ENCODE measurements at places on chromosomes 13 and 19. TPM values are rescaled to one million over a fixed set of nuclear protein-coding genes. Genes with fewer than 3 reads are reported as not detected.

The PEAK3 gene
- polyA plus RNA-seq: 0.07 TPM

- DNase-seq: no peak
- no peak overlapping the region for H3K4me3 ChIP-seq
- H3K27me3 ChIP-seq: no peaks in the 10 kb centered on the region
- H3K27ac ChIP-seq: no peak overlapping the region
These were observed 53.4 kb downstream of the ABCC4 start for GRCh38 chr13:95247852-95248251.

DNA sequence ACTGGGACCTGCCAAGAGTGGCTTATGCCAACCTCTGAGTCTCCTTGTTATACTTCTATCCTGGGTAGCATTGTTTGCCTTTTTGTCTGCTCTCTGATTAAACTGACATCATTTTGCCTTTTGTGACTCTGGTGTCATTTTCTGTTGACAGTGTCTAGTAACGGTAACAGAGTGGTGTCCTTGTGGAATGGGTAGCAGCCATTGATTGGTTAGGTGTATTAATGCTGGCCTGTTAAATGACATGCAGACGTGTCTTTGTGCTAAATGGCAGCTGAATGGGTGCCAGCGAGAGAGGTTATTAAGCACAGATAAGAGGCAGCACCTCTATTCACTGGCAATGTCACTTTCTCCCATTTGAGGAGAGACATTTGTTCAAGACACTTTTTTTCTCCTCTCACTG lies 1289.4 kb downstream of the PCDH9 start:
- H3K4me1 ChIP-seq: no peaks in the 10 kb centered on the region
- H3K27ac ChIP-seq: no peak overlapping the region
- no peaks in the 10 kb centered on the region for H3K36me3 ChIP-seq
- DNase-seq: no peak

DNA sequence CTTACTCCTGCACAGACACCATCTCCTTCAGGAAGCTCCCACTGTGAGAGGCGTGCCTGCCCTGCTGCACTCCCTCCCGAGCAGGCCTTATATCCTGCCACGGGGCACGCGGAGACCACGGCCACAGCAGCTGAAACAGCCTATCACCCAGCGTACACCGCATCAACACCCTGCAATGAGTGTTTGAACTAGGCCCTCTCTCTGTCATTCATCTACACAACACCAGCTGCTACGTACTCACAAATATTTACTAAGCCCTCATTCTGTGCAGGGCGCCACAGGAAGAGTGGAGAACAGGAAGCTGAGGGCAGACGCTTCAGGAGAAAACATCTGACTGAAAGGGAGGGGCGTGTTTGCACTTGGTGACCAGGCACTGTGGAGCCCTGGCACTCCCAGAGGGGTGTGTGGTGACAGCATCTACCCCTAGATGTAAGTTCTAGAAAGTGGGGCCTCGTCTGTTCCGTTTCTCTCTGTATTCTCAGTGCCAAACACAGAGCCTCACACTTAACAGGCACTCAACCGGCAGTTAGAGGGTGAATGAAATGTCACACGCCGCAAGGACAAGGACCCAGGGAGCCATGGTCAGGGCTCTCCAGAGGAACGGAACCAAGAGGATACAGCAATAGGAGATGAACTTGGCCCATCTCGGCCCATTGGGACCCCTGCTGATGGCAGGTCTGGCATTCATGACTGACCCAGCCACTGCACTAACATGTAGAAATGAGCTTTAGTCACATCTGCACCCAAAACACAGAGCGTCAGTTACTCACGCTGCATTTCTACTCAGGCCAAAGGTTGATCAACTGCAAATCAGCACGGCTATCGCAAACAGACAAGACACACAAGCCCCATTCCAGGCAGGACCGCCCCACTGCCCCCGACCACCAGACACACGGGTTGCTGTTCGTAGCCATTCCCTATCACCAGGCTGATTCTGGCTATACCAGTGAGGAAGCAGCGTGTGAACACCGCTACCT lies 15.7 kb downstream of the RANBP3 start:
- DNase-seq: peak; percentile 73
- peak overlapping the region; percentile 69 for H3K27ac ChIP-seq
- H3K36me3 ChIP-seq: no peaks in the 10 kb centered on the region
- H3K4me3 ChIP-seq: peak overlapping the region; percentile 9
- peaks cover 61% of the 10 kb centered on the region for H3K4me1 ChIP-seq

DNA sequence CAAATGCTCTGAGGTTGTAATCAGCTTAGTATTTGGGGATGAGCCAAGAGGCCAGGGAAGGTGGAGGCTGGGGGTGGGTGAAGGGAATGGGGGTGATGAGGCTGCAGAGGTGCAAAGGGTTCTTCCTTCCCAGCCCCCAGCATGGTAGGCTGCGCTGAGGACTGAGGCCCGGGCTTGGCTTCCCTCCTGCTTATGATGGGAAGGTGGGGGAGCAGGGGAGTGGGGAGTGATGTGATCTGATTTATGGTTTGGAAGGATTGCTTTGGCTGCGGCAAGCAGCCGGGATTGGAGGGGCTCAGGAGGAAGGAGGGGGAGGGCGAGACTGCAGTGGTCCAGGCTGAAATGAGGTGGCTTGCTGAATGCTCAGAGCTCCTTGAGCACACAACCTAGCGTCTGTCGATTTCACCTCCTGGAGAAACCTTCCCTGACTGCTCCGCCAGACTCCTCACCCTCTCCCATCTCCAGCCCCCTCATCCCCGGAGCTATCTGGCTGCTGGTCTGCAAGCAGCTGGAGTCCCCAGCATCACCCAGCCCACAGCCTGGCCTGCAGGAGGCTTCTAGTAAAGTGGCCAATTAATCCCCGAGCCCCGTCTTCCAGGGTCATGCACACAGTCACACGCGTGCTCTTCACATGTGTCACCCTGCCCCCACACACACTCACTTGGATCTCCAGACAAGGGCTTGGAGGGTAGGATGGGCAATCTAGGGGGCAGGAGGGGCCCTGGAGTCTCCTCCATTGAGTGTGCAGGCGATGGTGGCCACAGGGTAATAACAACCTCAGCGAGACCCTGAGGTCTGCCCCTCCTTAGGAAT lies 757 bp upstream of the CLEC11A start:
- H3K4me1 ChIP-seq: no peaks in the 10 kb centered on the region
- H3K36me3 ChIP-seq: no peaks in the 10 kb centered on the region
- H3K4me3 ChIP-seq: no peak overlapping the region
- no peak overlapping the region for H3K27ac ChIP-seq

The MRPL34 gene
- 78.1 TPM for polyA plus RNA-seq

The GAS6 gene
- polyA plus RNA-seq: 98.0 TPM

DNA sequence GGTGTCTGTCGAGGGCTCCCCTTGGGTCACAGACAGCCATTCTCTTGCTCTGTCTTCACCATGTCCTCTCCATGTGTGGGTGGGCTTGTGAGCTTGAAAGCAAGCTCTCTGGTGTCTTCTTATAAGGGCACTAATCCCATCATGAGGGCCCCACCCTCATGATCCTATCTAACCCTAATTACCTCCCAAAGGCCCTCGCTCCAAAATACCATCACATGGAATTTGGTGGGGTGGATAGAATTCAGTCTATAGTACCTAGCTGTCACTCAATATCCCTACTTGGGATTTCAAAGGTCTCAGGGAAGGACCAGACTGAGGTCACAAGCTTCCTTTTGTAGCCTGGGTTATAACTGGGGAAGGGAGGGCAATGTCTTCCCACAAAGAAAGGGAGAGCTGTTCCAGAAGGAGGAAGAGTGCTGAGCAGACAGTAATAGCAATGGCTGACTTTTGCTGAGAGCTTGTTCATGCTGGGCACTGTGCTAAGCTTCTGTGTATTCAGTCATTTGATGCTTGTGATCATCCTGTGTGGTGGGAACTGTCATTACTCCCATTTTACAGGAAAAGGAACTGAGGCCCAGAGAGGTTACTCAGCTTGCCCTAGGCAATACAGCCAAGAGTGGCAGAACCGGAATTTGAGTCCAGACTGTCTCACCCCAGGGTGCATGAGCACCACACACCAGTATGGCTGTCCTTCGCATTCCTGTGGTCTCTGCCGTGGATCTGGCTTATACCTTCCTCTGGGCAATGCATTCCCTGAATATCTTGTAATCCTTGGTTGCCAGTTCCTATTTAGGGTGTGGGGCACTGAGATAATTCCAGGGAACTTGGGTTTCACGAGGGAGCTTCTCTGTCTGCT lies 8.2 kb downstream of the FXYD5 start:
- H3K27me3 ChIP-seq: no peaks in the 10 kb centered on the region
- no peaks in the 10 kb centered on the region for H3K36me3 ChIP-seq
- no peak overlapping the region for H3K4me3 ChIP-seq
- DNase-seq: no peak
- no peak overlapping the region for H3K27ac ChIP-seq
- no peaks in the 10 kb centered on the region for H3K4me1 ChIP-seq

The COMP gene
- polyA plus RNA-seq: 0.49 TPM

- peak overlapping the region; percentile 70 for H3K27ac ChIP-seq
- no peak overlapping the region for H3K4me3 ChIP-seq
- H3K36me3 ChIP-seq: no peaks in the 10 kb centered on the region
- H3K4me1 ChIP-seq: no peaks in the 10 kb centered on the region
- no peaks in the 10 kb centered on the region for H3K27me3 ChIP-seq
- DNase-seq: no peak
These were observed 8.9 kb upstream of the NR2F6 start for GRCh38 chr19:17254636-17255035.

GRCh38 chr13:49838989-49839388 lies 46.5 kb upstream of the KPNA3 start:
- H3K36me3 ChIP-seq: no peaks in the 10 kb centered on the region
- H3K27me3 ChIP-seq: no peaks in the 10 kb centered on the region
- no peak overlapping the region for H3K27ac ChIP-seq

GRCh38 chr13:60001889-60002288 lies 161.8 kb downstream of the DIAPH3 start:
- H3K27ac ChIP-seq: no peak overlapping the region
- no peaks in the 10 kb centered on the region for H3K36me3 ChIP-seq
- no peaks in the 10 kb centered on the region for H3K4me1 ChIP-seq
- H3K4me3 ChIP-seq: no peak overlapping the region

- no peaks in the 10 kb centered on the region for H3K4me1 ChIP-seq
- H3K27ac ChIP-seq: no peak overlapping the region
- DNase-seq: no peak
- no peaks in the 10 kb centered on the region for H3K36me3 ChIP-seq
- H3K27me3 ChIP-seq: no peaks in the 10 kb centered on the region
These were observed 10.0 kb upstream of the IGSF23 start for GRCh38 chr19:44603201-44603945.

DNA sequence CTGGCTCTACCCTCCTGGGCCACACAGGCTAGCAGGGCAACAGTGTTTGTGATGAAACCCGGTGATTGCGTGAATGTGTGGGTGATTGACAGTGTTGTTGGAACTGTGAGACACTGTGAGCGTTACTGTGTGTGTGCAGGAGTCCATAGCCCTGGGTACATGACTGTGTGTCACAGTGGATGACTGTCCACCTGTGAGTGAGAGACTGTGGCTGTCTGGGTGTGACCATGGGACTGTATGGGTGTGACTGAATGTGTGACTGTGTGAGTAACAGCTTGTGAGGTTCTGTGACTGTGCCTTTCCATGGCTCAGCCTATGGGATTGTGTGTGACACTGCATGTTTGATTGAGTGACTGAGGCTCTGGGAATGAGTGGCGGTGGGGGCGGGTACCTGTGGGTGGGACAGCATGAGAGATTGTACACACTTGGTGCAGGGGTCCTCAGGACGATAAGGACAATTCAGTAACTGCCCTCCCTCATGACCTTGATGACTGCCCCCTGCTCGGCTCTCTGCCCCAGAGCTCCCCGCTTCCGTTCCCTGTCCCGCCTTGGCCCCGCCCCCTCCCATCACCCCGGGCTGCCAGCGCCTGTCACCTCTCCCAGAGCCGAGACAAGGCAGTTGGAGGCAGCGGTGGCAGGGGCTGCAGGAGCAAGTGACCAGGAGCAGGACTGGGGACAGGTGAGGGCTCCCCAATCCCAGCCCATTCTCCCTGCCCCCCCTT lies at the start of gene GIPR:
Gene GIPR (plus strand): TSS at position 602 of the 722 bp plus-strand sequence. CDS start 1,300 bp downstream, outside the sequence.
- peak; percentile 85 for DNase-seq
- H3K4me1 ChIP-seq: no peaks in the 10 kb centered on the region
- H3K27ac ChIP-seq: peak within 1 kb of the TSS; percentile 22

DNA sequence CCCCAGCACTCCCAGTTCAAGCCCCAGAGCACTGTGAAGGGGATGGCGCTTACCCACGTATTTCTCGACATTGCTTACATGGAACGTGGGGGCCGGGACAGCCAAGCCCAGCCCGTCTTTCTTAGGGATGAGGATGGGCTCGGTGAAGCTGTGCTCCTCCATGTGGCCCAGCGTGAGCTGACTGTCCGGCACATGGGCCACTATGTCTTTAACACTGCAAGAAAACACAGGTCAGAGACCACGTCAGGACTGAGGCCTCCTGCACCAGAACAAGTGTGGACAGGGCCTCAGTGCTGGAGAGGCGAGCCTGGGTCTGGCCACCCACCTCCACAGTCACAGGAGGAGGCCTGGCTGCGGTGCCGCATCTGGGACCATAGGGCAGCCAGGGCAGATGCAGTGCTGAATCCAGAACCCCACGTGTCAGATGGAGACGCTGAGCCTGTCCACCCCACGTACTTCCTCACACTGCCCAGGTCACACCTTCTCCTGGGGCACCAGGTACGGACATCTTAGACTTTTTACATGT lies 125.2 kb downstream of the TUBA3C start:
- no peak for DNase-seq
- H3K27me3 ChIP-seq: no peaks in the 10 kb centered on the region
- no peak overlapping the region for H3K4me3 ChIP-seq
- no peak overlapping the region for H3K27ac ChIP-seq
- no peaks in the 10 kb centered on the region for H3K36me3 ChIP-seq

The NKPD1 gene
- 0.19 TPM for polyA plus RNA-seq

- DNase-seq: no peak
- H3K4me3 ChIP-seq: no peak overlapping the region
- H3K27ac ChIP-seq: no peak overlapping the region
- no peaks in the 10 kb centered on the region for H3K4me1 ChIP-seq
These were observed 87.7 kb downstream of the DOCK9 start for GRCh38 chr13:98890186-98890585.

DNA sequence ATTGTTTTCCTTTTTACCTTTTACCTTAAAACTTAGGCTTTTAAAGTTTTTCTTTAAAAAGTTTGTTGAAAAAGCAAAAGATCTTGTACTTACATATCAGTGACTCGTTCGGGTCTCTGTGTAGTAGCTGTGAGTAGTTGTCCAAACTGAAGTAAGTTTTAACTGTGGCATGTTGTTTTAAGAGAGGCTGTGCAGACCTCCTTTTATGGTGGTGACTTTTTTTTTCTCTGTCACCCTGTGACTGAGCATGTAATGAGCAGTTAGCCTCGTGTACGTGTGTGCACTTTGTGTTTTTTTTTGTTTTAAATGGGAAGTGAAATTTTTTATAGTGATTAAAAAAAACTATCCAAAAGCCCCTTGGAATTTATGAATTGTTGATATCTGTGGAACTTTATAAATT lies at the start of gene GPR183:
Gene GPR183 (minus strand): TSS at position 153 of the 400 bp plus-strand sequence. CDS start 11,254 bp downstream, outside the sequence.
- no peaks in the 10 kb centered on the region for H3K4me1 ChIP-seq
- H3K27ac ChIP-seq: no peak within 1 kb of the TSS
